ENCODE measurements at places on chromosomes 6 and 20.

- DNase-seq: no peak
Measured at GRCh38 chr6:20169119-20169557, 43.1 kb downstream of the MBOAT1 start.

DNA sequence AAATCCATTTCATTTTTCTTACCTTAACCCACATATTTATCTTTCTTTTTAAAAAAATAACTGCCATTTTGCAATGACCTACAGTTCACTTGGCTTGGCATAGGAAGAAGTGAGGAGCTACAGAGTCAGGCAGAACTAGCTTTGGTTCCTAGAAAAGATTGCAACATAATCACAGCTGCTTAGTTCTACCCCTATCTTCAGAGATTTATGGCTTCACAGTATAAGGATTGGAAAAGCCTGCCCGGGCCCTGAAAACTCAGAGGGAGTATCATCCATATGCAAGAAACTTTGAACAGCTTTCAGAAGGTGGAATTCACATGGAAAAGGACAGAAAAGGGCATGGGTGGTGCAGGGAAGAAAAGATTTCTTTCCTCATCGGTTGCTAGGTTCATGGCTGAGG lies 774.3 kb upstream of the CHD6 start:
- no peak for DNase-seq

- no peak for DNase-seq
Measured at GRCh38 chr6:167393731-167394130, 68.8 kb downstream of the TTLL2 start.

GRCh38 chr20:25692499-25692898 lies 4.2 kb downstream of the ZNF337 start:
- no peak for DNase-seq

- DNase-seq: no peak
Measured at GRCh38 chr20:4814696-4815252, 93.1 kb downstream of the PRND start.

GRCh38 chr6:53741034-53741823 lies 53.6 kb upstream of the LRRC1 start:
- no peak for DNase-seq

DNA sequence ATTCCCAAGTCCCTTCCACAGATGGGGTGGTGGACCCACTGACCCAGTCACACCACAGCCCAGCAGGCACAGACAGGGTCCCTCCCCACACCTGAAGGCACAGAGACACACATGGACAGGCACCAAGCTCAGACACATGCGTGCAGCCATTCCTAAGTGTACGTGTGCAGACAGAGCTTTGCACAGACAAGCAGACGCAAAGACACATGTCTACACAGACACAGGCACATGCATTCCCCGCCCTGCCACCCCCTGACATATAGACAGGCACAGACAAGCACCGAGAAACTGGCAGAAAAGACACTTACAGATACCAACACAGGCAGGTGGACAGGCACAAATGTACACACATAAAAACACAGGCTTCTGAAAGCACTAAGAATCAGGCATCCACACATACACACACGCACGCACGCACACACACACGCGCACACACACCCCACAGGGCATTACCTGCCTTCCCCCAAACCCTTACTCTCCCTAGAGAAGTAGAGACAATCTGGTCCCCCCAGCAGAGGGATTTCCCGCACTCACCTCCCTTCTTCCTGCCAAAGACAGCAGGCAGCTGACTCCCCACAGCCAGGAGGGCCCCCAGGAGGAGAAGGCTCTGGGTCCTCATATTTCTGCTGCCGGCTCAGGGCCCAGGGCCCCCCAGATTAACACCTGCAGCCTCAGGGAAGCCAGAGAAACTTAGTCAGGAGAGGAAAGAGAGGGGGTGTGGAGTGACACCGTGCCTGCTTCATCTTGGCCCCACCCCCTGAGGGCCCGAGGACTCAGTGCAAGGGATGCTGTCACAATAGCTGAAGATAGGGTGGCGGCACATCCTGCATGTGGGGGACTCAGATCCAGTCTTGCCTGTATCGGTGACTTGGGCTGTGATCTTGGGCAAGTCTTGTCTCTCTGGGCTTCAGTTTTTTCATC lies at the start of gene WFDC5:
Gene WFDC5 (minus strand): TSS at position 710 of the 921 bp plus-strand sequence. CDS start 91 bp downstream, at position 619.
- DNase-seq: no peak

DNA sequence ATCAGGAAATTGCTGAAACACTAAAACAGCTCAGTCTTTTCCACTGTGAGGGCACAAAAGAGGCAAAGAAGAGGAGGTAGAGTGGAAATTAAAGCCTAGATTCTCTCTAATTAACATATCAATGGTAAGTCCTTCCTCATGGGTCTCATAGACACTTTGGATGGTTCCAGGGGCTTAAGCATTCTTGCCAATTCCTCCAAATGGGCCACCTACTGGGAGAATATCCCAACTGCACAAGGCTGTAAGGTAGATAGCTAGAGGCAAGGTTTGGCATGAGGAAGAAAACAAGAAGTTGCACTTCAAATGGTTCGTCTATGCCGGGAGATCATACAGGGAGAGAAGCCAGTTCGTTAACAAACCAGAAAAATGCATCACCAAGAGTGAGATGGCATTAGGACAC lies 107.6 kb upstream of the KHDRBS2 start:
- no peak for DNase-seq

DNA sequence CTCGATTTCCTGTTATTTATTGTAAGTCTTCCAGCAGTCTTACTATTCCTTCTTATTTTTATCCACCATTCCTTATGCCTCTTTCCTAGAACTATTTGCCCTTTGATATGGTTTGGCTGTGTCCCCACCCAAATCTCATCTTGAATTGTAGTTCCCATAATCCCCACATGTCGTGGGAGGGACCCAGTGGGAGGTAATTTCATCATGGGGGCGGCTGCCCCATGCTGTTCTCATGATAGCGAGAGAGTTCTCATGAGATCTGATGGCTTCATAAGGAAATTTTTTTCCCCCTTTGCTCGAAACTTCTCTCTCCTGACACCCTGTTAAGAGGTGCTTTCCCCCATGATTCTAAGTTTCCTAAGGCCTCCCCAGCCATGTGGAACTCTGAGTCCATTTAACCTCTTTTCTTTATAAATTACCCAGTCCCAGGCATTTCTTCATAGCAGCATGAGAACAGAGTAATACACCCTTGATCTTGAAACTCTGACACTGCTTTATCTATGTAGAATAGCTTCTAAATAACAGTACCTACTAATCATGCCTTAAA lies 48.8 kb downstream of the PLN start:
- DNase-seq: no peak

GRCh38 chr6:155115893-155116570 lies 120.9 kb downstream of the TIAM2 start:
- no peak for DNase-seq

DNA sequence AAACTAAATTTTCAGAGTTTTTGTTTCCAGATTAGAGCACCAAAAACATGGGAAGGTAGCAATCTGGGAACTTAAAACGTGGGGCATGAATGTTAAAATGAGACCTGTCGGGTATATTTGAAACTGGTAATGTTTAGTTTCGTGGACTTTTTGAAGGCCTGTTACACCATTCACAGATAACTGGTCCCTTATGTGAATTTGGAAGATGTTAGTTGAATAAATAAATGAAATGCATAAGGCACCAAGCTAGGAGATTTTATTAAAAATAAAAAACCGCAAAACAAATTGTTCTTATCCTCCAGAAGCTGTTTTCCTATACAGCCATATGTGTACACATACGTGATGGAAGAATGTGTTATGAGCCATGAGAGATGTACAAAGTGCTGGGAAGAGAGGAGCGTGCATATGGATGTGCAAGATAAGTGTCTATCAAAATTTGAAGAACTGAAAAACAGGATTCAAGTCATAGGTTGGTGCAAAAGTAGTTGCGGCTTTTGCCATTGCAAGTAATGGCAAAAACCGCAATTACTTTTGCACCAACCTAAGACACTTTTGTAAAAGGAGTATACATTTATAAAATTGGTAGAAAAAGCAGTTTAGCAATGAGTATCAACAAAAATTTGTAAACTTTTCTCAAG lies 700 bp upstream of the MCUR1 start:
- DNase-seq: no peak

- DNase-seq: no peak
Measured at GRCh38 chr6:166354965-166355364, 12.6 kb upstream of the SFT2D1 start.

DNA sequence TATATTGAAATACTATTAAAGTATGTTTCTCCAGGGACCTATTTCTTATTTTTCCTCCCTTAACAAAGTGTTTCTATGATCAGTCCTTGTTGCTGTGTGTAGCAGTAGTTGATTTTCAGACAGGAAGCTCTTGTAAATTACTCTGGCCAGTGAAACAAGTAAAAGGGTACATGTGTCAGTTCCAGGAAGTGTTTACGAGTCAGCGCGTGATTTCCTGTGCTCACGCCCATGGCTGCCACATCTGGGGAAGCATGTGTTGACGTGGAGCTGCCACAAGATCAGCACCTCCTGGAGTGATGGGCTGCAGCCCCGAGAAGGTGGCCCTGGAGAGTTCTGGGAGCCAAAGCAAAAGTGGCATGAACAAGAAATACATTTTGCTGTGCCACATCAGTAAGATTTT lies 38.6 kb upstream of the GGTLC1 start:
- peak; percentile 90 for DNase-seq

DNA sequence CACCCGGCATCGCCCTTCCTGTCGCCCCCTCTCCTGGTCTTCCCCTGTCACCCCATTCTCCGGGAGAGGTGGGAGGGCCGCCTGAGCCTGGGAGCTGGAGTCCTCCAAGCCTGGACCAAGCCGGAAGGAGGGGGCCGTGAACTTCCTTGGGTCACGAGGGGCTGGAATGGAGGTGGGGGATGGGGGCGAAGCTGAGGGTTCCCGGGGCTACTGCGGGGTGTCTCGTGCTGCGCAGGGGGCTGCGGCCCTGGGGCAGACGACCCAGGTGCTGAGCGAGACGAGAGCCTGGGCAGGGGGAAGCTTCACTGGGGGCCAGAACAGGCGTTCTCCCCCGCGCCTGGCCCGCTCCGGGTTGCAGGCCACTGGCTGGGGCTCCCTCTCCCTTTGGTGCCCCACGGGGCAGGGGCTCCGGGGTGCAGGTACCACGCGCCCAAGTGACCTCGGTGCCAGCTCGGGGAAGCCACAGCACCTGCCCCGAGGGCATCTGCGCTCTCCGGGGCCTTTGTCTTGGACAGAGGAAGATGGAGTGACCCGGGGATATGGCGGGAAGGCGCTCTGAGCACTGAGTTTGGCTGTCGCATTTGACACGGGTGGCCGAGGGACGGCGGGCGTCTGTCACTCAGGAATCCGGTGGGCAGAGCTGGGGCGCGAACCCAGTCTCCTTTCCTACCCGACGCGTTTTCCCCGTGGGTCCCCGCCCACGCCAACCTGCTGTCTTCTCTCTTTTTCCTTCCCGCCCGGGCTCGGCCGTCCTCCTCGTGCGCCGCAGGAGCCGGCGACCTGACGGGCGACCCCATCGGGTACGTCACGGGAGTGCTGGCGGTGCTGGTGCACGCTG lies 1.2 kb downstream of the SLC35D3 start:
- DNase-seq: no peak

DNA sequence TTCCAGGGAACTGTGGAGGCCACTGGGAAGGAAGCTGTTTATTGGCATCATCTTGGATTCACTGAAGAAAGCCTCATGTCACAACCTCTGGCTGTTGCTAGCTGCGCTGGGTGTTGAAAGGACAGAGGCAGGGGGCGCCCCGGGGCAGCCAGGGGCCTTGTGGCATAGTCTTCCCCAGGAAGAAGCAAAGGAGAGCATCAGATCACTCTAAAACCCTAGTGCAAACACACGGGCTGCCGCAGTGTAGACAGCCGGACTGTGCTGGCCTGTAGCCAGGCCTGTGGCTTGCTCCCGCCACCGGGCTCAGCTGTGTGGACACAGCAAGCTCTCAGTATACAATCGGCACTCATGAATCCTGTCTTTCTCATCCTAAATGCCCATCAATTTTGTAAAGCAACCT lies 23.8 kb upstream of the SMOC2 start:
- DNase-seq: no peak

DNA sequence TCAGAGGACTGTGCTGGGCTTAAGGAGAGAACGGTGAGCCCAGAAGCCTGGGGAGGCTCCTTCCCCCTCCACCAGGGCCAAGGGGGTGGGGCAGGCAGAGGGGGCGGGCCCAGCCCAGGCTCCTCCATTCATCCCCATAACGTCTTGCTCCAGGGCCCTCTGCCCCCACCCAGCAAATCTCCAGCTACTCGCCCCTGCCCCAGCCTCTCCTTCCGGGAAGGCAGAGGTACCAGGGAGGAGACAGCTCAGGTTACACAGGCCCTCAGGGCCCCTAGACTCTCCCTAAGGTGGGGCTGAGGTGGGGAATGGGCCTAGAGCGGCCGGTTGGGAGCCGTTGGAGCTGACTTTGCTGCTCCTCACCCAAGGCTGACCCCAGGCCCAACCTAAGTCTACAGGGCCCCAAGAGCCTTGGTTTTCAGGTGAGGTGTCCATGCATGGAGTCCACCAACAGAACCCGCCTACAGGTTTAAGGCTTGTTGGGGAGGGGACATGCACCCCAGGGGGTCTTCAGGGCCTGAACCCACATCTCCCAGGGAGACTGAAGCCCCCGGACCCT lies 1.2 kb downstream of the LAMA5 start:
- no peak for DNase-seq

DNA sequence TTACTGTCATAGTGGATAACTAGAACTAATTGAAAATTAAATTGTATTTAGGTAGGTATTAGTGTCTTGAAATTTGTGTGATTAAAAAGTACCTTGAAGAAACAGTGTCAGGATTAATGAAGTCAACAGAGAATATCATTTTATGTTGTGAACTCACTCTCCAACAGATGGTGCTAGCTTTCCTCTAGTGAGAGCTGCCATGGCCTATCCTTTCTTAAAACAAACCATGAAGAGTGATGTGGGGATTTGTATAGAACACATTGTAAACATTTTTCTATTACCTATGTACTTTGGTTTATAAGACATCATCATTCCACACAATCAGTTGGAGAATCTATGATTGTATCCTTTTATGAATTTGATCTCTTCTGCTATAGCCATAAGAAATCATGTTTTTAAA lies 4.8 kb upstream of the SRSF12 start:
- DNase-seq: no peak

GRCh38 chr20:35344354-35344837 lies 52.2 kb upstream of the FAM83C start:
- DNase-seq: no peak

DNA sequence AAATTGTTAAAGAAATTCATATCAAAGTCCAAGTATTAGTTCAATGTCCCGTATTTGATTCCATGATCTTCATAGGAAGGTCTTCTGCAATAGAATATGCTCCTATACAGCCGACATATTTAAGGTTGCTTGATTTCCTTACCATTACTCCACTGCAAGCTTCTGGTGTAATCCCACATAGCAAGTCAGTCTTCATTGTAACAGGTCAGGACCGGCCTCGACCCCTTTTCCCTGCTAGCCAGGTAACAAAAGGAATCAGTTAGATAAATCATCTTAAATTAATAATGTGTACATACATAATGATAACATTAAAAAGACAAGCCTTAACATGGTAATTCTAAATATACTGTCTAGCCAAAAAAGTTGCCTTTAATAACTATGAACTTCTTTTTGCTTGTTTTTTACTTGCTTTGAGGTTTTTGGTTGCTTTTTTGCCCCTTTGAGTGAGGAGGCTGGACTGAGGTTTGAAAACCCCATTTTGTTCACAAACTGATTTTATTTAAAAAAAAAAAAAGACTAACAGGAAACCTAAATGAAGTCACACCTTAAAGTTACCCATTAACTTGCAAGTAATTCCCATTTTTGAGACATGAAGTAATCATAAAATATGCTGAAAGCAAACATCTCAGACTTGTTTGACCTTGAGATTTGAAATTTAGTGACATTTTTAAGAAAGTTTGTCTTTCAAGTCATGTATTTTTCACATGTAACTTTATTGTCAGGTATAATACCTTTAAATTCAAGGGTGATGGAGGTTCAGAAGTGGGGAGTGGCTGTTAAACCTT lies 19.2 kb upstream of the SNX14 start:
- DNase-seq: no peak

Measured in naive thymus-derived CD8-positive, alpha-beta T cell (primary cell).